Astrocyte (in vitro differentiated cells and primary cell): ENCODE measurements at places on chromosomes 1 and 21. TPM values are rescaled to one million over a fixed set of nuclear protein-coding genes. Genes with fewer than 3 reads are reported as not detected.

GRCh38 chr1:44642925-44643324 is 31.4 kb downstream of the TMEM53 start:
- no peak for DNase-seq

DNA sequence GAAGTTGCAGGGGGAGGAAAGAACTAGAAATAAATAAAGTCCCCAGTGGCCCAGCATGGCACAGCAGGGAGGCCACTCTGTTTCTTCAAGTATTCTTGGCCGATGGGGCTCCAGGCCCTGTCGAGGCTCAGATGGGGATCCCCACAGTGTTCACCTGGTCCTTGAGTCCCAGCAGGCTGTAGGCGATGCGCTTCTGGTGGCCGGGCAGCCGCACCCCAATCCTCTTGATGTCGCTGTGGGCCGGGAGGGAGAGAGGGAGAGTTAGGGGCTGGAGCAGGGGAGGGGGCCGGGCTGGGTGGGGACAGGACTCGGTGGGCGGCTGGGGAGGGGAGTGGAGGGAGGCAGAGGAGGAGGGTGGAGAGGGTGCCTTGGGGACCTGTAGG is 30.8 kb downstream of the EPHA2 start:
- no peak for DNase-seq

DNA sequence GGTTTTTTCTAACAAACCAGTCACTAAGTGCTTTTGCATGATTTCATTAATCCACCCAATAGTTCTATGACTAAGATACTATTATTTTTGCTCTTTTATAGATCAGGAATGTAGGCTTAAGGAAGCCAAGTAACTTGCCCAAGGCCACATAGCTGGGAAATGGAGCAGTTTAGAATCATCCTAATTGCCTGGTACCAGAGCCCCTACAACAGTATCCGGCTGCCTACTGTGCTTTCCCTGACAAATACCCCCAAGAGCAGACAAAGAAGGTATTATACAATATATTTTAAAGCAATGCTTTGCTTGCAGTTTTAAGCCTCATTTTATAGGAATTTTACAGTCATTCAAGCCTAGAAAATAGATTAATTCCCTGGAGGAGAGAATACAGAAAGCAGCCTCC is 45.5 kb upstream of the RASAL2 start:
- DNase-seq, result no peak

- DNase-seq, result no peak
These were observed 4.0 kb downstream of the AMPD2 start for GRCh38 chr1:109623601-109624161.

GRCh38 chr21:41765973-41766882 is 624 bp downstream of the RIPK4 start:
- no peak for DNase-seq

GRCh38 chr1:32487182-32487581 is 22.3 kb downstream of the ZBTB8B start:
- no peak for DNase-seq

- no peak for DNase-seq
These were observed 255.9 kb upstream of the SNX7 start for GRCh38 chr1:98405581-98406074.

The AMY2A gene
- not detected in 2 replicates for total RNA-seq

The TINAGL1 gene
- 3.9 and 5.7 TPM in 2 replicates for total RNA-seq

The OPTC gene
- total RNA-seq, result not detected in 2 replicates

The CLIC6 gene
- total RNA-seq, result 0.22 and 0.30 TPM in 2 replicates
